ENCODE measurements at places on chromosomes 7 and 10.

- DNase-seq, result no peak
Observed at GRCh38 chr10:79130255-79130654, 61.5 kb downstream of the ZMIZ1 start.

DNA sequence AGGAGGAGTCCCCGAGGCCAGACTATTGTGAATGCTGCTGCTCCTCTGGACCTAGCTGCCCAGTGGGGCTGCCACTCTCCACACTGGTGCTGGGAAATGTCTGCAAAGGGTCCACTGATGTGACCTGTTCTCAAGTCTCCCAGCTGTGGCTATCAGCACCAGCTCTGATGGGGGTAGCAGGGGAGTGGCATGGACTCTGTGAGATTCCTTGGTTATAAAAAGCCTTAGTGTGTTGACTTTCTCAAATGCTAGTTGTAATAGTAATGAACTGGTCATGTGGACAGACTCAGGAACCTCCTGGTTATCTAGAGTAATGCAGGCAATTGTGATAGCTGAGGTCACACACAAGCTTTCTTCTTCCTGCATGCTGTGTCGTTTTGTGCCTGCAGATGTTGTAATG lies 34.1 kb upstream of the ARMC3 start:
- no peak for DNase-seq

- no peak for DNase-seq
Observed at GRCh38 chr10:101065481-101066145, 3.8 kb downstream of the KAZALD1 start.

DNA sequence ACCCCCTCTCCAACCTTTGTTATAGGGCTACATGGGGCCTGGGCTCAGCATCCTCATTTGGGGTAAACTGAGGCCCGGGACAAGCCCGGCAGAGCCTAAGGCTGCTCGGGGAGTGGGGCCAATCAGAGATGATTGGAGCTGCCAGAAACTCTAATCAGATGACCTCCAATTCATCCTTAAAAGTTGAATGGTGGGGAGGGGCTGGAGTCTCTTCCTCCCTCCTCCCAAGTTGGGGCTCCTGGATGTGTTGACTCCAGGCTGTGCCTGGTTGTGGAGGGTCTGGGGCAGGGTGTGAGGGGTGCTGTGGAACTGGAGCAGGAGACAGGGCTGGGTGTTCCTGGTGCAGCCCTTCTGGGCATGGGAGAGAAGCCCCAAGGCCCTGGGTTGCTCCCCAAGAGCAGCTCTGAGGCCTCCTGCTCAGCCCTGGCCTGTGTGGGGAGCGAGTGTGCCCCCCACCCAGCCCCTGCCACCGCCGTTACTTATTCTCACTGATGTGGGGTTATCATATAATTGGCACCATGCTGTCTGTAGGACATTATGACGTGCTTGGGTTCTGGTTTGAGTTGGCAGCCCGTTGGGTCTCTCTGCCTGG lies 2.2 kb downstream of the BHLHA15 start:
- no peak for DNase-seq

DNA sequence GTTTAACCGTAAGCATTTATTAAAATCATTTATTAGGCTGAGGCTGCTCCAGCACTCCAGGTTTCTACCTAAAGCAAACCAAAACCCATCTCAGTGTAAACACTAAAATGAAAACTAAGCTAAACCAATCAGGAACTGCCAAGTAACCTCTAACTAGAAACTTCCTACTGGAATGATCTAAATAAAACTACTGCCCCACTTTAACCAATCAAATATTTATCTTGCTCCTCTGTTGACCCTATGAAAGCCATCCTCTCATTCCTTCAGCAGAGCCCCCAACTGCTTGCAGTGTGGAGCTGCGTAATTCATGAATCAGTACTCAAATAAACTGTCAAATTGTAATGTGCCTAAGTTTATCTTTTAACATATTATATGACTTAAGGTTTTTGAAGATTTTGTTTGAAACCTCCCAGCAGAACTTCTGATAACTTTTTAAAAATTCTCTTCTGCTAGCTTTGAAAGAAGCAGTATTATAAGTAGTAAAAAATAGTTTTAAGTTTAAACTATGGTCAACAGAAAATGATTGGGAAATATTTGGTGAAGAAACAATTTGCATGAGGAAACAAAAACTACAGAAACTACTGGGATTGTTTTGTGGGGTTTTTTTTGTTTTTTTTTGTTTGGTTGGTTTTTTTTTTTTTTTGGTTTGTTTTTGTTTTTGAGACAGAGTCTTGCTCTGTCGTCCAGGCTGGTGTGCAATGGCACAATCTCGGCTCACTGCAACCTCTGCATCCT lies 47.4 kb downstream of the GPR37 start:
- DNase-seq, result no peak

GRCh38 chr7:42902331-42902730 lies 9.5 kb downstream of the C7orf25 start:
- no peak for DNase-seq

- no peak for DNase-seq
Observed at GRCh38 chr10:124560377-124561105, 98.9 kb downstream of the LHPP start.

- DNase-seq, result no peak
Observed at GRCh38 chr7:11760372-11760771, 71.6 kb downstream of the THSD7A start.

DNA sequence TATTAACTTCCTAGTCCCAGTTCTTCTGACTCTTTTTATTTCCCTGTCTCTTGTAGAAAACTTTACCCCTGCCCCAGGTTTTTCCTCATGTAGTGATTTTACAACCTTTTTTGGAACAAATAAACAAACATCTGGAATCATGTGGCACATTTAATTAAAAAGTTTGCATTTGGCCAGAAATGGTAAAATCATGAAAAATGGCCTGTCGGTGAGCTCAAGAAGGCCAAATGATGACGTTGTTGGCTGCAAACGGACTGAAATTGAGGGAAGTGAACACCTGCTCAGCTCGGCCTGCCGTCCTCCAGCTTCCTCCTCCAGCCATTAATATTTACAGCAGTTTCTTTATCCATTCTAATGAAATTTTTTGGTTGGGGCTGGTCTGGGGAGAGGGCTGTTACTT lies 902.8 kb downstream of the LRMDA start:
- DNase-seq, result no peak

DNA sequence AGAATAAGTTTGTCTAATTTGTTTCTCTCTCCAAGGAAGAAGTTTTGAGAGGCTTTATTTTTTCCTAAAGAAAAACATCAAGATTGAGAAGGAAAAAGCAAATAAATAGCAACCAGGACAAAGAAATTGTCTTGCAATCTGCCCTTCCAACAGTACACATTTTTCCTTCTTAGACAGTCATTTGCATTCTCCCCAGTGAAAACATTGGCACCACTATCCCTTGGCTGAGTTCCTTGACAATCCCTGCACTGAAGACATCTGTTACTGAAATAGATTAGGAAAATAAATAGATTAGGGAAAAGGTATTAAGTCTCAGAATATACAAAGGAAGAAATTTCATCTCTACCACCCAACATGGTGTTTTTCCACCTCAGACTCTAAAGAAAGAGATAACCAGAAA lies 12.2 kb upstream of the TMEM243 start:
- no peak for DNase-seq

DNA sequence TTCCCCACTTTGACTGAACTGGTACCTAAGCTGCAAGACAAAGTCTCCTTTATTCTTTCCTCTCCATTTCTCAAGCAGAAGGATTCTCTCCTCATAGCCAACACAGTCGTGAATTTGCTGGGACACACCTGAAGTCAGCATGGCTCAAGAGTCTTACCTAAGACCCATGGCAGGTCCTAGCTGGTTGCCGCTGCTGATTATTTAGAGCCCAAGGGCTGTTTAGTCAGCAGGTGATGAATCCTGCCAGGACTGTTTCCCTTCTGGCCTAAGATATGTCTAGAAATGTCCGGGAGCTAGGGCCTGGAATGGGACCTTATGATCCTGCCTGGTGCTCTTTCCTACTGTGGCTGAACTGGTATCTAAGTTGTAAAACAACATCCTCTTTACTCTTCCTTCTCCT lies 82.8 kb downstream of the AHCYL2 start:
- no peak for DNase-seq

GRCh38 chr7:67912437-67912836 lies 915.8 kb downstream of the TYW1 start:
- DNase-seq, result no peak

GRCh38 chr10:546971-547590 lies 142.4 kb downstream of the DIP2C start:
- no peak for DNase-seq

- no peak for DNase-seq
Observed at GRCh38 chr7:154744256-154744860, 258.6 kb downstream of the PAXIP1 start.

GRCh38 chr10:84238909-84239308 lies 2.4 kb downstream of the LRIT1 start:
- no peak for DNase-seq

- no peak for DNase-seq
Observed at GRCh38 chr7:42057331-42057730, 179.7 kb downstream of the GLI3 start.

DNA sequence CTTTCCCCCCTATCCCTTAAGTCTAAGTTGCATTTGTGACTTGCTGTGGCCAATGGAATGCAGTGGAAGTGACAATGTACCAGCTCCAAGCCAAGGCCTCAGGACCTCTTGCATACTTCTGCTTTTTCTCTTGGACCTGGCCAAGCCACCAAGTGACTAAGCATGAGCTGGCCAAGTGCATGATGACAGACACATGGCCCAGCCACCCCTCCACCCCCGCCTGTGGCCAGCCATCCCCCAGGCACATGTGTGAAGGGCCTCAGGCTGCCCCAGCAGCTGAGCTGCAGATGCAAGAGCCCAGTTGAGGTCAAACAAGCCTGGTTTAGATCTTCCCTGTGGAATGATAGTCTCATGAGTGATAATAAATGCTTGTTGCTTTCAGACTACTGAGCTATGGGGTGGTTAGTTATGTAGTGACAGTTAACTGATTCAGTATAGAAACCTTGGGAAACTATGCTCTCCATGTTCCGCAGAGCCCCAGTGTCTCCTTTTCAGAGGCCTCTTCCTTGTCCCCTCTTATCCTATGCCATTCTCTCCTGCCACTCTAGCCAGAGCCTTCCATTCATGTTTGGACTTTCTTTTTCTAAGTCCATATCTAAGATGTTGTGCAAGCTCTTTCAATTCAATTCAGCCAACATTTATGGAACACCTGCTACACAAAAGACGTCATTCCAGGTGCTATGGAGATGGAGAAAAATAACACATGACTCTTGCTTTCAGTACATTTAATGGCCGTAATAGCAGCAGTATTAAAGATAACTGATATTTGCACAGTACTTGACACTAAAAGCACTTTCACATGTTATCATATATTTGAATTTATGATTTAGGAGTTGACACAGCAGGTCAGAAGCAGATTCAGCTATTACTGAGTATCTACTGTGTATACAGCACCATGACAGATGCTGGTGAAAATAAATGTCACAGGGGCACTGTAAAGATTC lies 55.5 kb upstream of the LOXL4 start:
- no peak for DNase-seq

DNA sequence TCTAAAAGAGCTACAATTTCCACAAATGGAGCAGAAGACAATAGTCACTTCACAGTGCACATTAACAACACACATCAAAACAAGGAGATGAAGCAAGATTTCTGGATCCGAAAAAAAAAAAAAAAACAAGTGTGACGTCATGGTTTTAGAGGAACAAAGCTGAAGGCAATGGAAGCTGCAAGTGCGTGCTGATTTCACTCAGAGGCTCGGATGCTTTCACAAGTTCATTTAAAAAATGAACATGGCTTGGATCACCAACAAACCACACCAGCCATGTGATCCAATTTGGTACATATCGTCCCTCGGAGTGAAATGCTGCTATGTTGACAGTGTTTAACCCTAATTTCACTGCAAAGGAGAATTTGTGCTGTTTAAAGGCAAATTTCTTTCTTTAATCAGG lies 337.0 kb upstream of the PRKCQ start:
- no peak for DNase-seq

GRCh38 chr10:107022600-107023354 lies 141.7 kb downstream of the SORCS1 start:
- DNase-seq, result no peak

GRCh38 chr10:132624061-132624846 lies 86.7 kb downstream of the INPP5A start:
- no peak for DNase-seq

DNA sequence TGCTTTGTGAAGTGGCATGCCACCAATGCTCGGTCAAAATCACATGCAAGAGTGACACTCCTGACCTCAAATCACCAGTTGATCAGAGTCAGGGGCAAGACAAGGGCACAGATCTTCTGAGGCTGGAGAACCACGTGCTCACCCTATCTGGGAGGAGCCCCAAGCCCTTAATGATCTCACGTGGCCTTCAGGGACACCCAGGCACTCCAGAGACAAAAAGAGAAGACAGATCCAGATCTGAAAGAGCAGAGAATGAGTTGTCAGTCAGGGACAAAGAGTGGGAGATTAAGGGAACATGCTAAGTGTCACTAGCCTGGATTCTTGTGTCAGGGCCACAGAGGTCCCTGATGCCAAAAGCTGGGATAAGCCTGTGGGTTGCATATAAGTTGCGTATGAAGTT lies 134.3 kb downstream of the PLXNA4 start:
- no peak for DNase-seq

DNA sequence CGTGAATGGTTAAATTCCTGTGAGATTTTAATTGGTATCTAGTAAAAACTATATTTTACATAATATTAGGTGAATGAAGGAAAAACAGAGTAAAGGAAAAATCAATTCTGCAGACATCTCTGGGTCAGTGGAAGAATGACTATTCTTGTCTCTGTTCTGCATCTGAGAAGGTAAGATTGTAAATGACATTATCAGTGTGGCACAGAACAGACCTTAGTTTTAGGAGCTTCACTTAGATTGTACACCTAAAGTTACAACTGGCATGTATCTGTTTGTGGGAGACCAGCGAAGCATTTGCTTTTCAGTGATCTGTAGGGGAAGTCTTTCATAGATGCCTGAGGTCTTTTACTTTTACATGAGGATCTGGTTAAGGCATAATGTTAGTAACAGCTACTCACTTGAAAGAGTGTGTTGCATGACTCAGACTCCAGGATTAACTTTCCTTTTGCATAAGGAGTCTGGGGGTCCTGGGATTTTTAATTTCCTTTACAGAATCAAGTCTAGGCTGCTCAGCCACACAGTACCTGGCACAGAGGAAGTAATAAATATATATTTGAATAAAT lies 56.2 kb downstream of the JMJD1C start:
- DNase-seq, result no peak

GRCh38 chr7:40777730-40778312 lies 643.0 kb downstream of the SUGCT start:
- DNase-seq, result no peak

DNA sequence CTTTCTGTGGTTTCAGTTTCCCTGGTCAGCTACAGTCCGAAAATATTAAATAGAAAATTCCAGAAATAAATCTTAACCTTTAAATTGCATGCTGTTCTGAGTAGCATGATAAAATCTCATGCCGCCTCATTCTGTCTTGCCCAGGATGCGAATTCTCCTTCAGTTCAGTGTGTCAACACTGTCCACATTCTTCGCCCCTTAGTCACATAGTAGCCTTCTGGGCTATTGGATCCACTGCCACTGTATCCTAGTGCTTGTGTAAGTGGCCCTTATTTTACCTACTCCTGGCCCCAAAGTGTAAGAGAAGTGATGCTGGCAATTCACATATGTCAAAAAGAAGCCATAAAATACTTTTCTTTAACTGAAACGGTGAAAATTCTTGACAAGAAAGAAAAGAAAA lies 129.6 kb downstream of the ZWINT start:
- DNase-seq, result no peak
